ENCODE measurements at places on chromosomes 7 and 10. TPM values are rescaled to one million over a fixed set of nuclear protein-coding genes. Genes with fewer than 3 reads are reported as not detected.

Gene TWIST1
- total RNA-seq = 0.51 TPM

Gene PBLD
- total RNA-seq = 6.2 TPM

Gene C10orf67
- 0.36 TPM for total RNA-seq

DNA sequence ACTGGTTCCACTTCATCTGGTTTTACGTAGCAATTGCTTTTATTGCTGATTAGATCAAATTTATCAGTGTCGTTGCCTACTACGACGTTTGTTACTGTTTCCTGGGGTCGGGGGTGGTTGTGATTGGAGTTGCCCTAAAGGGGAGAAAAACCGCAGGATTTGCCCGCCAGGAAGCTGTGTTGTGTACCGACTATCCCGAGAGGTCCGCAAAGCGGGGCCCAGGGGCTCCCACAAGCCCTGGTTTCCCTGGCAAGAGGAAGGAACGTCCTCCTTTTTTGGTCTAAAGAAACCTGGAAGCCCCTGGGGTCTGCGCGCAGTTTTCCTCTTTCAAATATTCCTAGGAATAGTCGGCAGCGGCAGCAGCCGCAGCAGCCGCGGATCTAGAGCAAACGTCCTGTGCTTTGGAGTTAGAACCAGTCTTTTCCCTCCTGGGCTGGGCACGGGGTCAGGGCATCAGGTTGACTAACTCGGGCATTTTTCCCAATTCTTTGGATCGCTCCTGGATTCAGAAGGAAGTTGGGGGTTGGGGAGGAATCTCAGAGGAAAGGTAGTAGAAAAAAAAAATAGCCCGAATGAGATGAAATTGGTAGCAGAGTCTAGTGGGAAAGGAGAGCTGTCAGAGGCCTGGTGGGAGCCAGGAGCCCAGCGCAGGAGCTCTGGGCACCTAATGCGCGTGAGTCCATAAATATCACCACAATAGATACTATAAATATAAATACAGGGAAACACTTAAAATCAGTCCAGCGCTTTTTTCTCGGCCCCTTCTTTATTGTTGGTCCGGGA is 4.6 kb downstream of the VAX1 start:
- no peak for DNase-seq

GRCh38 chr10:61828788-61829187 is 72.7 kb upstream of the ARID5B start:
- DNase-seq = no peak

All from heart left ventricle (tissue), 16 donors.